NCI-H524 (cell line): ENCODE measurements at places on chromosomes 16 and 17.

- no peak for DNase-seq
Measured at GRCh38 chr16:667113-667779, 686 bp upstream of the RHOT2 start.

- no peak for DNase-seq
Measured at GRCh38 chr17:32567086-32567485, 80.3 kb downstream of the CDK5R1 start.

DNA sequence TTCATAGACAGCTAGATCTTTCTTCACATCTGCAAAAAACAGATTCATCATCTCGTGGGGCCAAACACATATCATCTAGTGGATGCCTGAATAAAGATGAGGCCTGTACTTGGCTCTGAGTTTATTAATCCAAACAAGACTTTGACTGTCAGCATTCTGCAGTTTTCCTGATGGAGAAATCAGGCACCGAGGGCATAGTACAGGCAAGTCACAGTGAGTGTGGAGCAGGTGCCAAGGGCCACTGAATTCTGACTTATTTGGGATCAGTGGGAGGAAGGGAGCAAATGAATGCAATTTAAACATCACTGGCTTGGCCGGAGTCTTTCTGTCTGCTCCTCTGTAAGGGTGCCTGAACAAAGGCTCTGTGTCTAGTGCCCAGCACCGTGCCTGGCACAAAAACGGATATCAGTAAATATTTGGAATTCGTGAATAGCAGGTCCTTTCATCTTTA lies 975 bp downstream of the CFAP20 start:
- no peak for DNase-seq

DNA sequence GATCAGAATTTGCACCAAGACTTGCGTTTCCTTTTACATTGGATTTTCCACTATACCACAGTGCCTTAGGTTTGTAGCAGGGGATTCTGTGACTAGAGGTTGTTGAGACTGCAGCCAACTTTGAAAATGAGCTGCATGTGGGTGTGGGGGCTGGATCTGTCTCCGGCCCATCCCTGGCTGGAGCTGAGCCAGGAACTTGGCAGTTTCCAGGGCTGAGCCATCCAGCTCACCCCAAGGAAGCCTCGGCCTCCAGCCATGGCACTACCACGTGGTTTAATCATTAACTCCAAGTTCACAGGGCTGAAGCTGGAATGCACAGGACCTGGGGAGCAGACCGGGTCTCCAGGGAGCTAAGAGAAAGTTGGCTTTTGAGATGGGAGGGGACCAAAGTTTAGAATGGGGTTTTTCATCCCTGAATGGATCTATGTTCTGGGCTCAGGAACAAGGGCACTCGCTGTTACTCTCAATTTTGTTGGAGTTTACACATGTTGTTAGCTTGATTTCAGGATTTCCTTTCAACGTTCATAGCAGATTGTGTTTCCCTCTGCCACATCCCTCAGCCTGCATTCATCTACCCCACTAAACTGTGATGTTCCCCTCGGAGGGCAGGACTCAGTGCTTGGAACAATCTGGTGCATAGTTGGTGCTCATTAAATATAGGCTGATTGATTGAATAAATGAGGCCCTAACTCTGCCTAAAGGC lies 42.3 kb upstream of the HNF1B start:
- DNase-seq: no peak

GRCh38 chr16:11619327-11619851 lies 32.7 kb upstream of the LITAF start:
- no peak for DNase-seq

- DNase-seq: no peak
Measured at GRCh38 chr16:55559233-55559632, 7.3 kb upstream of the CAPNS2 start.
